ENCODE measurements at places on chromosomes 11 and 22.

DNA sequence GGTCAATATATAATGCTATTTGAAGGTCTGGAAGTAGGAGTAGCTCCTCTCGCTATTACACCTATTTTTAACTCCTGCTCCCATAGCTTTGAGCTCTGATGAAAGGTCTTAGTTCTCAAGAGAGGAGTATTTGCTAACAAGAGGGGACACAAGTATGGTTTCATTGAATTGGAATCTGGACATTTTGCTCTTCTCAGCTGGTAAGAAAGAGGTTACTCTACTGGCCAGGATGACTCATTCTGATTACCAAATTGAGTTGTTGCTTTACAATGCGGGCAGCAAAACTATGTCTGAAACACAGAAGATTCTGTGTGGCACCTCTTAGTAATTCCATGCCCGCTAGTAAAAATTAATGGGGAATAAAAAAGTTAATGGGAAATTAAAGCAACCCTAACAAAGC is 63.6 kb upstream of the EP300 start:
- DNase-seq = no peak

GRCh38 chr11:86745571-86745970 is 54.8 kb upstream of the PRSS23 start:
- no peak for DNase-seq

DNA sequence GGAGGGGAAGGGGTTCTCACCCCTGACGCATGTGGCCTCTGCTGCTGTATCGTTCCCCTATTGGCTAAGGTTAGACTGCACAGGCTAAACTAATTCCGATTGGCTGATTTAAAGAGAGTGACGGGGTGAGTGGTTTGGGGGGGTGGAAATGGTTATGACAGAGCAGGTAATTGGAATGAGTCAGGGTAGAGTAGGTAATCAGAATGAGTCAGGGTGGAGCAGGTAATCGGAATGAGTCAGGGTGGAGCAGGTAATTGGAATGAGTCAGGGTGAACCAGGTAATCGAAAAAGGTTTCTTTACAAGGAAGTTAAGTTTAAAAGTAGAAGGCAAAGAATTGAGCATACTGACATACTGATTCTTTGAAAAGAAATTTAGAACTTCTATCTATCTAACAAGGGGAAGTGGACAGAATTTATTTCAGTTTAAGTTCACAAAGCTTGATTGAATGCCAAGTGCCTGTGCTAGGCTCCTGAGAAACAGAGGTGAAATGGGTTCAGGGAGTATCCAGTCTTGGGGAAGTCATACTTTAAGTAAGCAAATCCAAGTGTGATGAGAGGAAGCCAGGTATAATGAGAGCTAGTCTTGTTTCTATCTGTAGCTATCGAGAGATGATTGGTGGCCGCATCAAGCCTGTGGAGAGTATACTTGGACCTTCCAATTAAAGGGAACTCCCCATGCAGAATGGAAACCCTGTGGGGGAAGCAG is 58.0 kb downstream of the C11orf91 start:
- DNase-seq = no peak

DNA sequence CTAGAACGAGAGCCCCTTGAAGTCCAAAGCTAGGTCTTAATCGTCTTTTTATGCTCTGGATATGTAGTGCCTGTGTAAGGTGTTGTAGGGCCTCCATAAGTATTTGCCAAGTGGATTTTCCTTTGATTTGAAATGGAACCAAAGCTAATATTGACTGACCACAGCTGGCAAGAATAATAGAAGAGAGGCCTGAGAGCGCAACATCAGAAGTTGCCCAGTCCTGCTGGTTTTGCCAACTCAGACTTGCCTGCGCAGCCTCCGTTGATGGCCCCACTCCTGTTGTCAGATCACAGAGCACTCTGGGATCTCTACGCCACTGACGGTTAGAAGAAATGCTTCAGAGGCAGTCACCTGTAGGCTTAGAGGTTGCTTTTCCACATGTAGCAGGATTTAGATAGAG is 251.2 kb downstream of the TENM4 start:
- no peak for DNase-seq

GRCh38 chr11:101707477-101707876 is 123.7 kb upstream of the TRPC6 start:
- no peak for DNase-seq

DNA sequence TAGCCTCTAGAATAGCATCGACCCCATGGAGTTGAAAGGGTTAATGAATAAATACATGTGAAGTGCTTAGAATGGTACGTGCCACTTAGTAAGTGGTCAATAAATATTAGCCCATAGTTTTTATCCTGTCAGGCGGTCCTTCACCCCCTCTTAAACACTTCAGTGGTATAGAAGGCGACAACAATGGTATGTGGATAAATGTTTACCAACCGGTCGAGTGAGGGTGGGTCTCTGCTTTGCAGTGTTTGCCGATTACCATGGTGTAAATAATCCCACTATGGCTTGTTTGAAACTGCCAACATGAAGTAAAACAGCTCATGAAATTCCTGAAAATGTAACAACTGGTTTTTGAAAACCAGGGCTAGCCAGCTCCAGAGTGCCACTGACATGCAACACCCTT is 541.2 kb downstream of the BUD13 start:
- DNase-seq = no peak

GRCh38 chr22:40406063-40406890 is 35.9 kb downstream of the SGSM3 start:
- DNase-seq = no peak

DNA sequence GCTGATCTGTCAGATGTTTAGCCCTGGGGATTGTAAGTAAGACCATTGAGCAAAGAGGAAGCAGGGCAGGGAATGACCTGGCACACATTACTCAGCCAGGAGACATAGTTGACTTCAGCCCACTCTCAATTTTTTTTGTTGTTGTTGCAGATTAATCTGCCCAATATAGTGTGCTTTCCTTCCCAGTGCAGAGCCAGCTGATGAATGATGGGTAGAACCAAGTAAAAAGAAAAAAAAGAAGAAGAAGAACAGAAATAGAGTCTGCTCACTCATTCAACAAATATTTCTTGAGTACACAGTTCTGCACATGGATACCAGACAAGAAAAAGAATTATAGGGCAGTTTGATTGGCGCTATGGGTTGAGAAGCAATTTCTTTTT is 292.7 kb downstream of the ETS1 start:
- DNase-seq = no peak

GRCh38 chr11:122649116-122649515 is 6.4 kb upstream of the UBASH3B start:
- no peak for DNase-seq

- no peak for DNase-seq
Observed at GRCh38 chr11:69637941-69638871, 2.8 kb upstream of the CCND1 start.

- no peak for DNase-seq
Observed at GRCh38 chr11:64998141-64998540, 1.4 kb upstream of the BATF2 start.
